ENCODE measurements at places on chromosomes 3 and 15. TPM values are rescaled to one million over a fixed set of nuclear protein-coding genes. Genes with fewer than 3 reads are reported as not detected.

The DPPA4 gene
- total RNA-seq: not detected

The CCDC54 gene
- not detected for total RNA-seq

The AQP9 gene
- total RNA-seq: not detected

The ISLR2 gene
- 0.28 TPM for total RNA-seq

The AGBL1 gene
- not detected for total RNA-seq

The ACVR2B gene
- 2.2 TPM for total RNA-seq

The KCTD6 gene
- 7.6 TPM for total RNA-seq

The APOD gene
- total RNA-seq: 0.43 TPM

The RHCG gene
- total RNA-seq: 0.14 TPM

The NCKIPSD gene
- total RNA-seq: 9.2 TPM

The PIF1 gene
- 7.2 TPM for total RNA-seq

The C2CD4A gene
- total RNA-seq: not detected

The FRG2C gene
- not detected for total RNA-seq

The PARP9 gene
- total RNA-seq: 21.9 TPM

The CORO2B gene
- 5.3 TPM for total RNA-seq

Data from smooth muscle cell of bladder (primary cell).